Mucosa of gallbladder (tissue), 1 donor: ENCODE measurements at places on chromosomes 4 and X.

DNA sequence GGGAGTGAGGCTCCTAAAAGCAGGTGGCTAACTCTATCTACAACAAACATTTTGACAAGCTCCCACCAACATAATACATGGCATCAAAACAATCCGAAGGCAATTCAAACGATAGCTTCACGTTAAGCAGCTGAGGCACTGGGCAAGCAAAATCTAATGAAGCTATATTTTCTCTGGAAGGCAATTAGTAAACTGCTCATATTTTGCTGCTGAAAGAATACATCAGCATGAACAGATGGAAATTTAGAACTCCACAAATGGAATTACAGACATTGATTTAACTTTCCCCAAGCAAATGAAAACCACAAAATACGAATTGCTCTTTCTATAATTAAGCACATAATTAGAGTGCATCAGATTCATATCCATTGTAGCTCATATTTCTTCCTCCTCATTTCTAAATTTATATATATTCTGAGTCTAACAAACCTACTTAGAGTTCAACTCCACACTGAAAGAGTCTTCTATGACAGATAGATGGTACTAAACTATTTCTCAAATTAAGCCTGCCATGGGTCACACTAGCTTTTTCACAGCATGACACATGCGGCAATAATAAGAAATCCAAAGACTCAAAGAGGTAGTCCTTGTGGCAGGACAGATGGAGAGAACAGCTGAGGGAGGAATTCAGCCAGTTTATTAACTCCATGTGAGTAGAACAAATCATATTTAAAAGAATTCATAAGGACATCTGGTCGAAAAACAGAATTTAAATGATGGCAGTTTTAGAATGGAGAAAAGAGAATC lies 305.4 kb downstream of the MAPK10 start:
- DNase-seq, result no peak

- DNase-seq, result no peak
Observed at GRCh38 chrX:27883468-27884092, 75.8 kb downstream of the MAGEB10 start.

DNA sequence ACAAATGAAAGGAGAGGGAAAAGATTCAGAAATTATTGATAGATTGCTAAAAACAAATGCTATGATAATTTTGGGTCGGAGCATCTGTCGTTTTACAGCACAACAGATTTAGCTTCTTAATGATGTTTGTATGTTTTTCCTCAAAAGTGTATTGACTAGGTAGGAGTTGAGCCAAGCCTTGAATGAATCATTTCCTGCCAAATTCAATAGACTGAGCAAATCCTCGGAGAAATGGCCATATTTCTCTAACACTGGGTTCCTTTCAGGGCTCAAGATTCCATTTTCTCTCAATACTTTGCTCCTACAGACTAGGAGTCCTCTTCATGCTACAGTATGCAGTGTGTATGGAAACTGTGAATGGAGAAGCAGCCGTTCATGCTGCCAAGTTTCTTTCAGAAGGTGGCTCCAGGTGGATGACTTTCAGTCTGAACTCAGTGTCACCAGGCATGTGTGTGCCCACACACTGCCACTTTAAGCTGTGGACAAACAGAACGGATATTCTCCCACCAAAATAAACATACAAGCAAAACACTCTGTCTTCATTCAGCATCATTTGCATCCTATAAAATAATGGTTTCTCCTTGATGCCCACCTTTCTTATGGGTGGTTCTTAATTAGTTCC lies 146.0 kb downstream of the TBL1X start:
- no peak for DNase-seq

DNA sequence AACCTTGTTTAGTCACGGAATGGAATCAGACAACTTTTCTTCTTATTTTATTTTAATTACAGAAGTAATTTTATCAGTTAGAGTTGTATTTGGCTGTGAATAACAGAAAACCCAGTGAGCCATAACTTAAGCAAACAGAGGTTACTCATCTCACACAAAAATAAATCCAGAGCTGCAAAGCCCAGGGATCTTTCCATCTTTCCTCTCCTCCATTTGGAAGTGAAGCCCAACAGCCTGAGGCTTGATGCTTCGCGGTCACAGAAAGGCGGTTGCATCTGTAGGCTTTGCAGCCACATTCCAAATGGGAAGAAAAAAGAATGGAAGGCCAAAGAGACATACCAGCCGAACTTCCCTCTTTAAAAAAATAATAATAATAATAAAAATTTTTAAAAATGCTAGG lies 22.6 kb downstream of the CHRNA9 start:
- DNase-seq, result no peak

- DNase-seq, result no peak
Observed at GRCh38 chr4:98833384-98833783, 95.5 kb downstream of the EIF4E start.

DNA sequence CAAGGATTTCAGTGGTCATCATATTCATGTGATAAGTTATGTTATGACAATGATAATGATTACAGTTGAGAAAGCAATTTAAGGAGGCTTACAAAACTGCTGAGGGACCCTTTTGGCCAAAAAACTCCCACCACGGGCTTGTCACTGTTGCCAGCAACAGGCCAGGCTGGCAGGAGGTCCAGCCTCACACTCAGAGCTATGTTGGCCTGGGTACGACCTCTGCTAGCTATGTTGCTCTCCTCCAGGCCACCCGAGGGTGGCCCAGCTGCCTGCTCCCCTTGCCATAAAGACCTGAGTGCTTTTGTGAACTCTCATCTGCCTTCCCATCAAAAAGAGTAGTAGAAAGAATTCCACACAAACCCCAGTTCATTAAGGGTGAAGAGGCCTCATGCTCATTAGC lies 52.0 kb downstream of the MID1 start:
- no peak for DNase-seq

- no peak for DNase-seq
Observed at GRCh38 chrX:46704767-46705386, 54.0 kb downstream of the SLC9A7 start.

GRCh38 chr4:83201761-83202160 lies 82.8 kb downstream of the COQ2 start:
- no peak for DNase-seq

DNA sequence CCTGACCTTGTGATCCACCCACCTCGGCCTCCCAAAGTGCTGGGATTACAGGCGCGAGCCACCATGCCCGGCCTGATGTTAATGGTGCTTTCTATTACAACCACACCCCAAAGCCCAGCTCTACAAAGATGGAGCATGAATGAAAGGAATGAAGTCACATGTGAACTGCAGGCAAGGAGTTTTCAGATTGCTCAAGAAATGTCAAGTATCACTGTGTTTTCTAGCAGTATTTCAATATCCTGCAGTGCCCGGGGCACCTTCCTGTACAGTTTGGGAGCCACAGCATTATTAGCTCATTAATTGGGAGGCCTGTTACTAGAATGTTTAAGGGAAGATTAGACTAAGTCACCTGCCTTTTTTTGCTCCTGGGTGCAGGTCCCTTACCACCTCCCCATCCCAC lies 40.1 kb downstream of the PRIMPOL start:
- DNase-seq, result no peak
